SK-N-SH treated with all-trans-retinoic acid at 6 μM for 48 hours (cell line): ENCODE measurements at places on chromosomes 11 and 22.

- ATAC-seq = no peak
Measured at GRCh38 chr11:133907841-133908241, 48.9 kb downstream of the IGSF9B start.

DNA sequence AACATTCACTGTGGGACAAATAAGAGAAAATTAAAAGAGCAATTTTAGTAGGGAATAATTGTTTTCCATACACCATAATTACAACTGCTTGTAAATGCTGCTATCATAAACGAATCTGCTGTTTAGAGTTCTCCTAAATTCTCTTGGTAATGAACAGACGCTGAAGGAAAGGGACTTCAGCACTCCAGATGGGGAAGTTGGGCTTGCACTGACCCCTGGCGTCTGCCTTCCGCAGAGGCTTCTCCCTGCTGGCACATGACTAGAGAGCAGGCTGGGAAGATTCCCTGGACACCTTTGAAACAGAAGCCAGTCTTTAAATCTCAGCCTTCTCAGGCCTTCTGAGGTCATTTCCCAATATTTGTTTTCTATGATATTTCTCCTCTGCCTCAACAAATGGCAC, 84.1 kb downstream of the NXPE2 start:
- peak; percentile 58; the same call in 2 of the 3 replicates for ATAC-seq

GRCh38 chr11:30753994-30754393, 167.8 kb upstream of the MPPED2 start:
- ATAC-seq = no peak

GRCh38 chr11:133922078-133922870, 34.5 kb downstream of the IGSF9B start:
- ATAC-seq = no peak

DNA sequence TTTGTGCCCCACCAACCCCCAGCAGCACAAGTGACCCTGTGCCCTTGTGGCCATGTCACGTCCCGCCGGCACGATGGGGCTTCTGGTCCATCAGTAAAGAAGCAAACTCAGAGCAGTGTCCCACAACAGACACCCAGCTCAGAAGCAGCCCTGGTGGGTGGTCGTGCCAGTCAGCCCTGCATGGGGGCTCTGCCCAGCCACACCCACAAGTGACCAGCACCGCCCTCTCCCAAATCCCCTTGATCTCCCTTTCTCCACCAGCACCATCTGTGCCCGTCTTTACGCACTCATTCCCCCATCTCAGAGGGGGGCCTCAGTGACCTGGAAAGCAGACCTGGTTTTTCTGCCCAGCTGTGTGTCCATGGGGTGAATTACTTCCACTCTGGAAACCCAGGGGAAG, 149.1 kb downstream of the DSCAML1 start:
- ATAC-seq = no peak

- no peak for ATAC-seq
Measured at GRCh38 chr11:129374081-129374992, 1.3 kb upstream of the BARX2 start.

DNA sequence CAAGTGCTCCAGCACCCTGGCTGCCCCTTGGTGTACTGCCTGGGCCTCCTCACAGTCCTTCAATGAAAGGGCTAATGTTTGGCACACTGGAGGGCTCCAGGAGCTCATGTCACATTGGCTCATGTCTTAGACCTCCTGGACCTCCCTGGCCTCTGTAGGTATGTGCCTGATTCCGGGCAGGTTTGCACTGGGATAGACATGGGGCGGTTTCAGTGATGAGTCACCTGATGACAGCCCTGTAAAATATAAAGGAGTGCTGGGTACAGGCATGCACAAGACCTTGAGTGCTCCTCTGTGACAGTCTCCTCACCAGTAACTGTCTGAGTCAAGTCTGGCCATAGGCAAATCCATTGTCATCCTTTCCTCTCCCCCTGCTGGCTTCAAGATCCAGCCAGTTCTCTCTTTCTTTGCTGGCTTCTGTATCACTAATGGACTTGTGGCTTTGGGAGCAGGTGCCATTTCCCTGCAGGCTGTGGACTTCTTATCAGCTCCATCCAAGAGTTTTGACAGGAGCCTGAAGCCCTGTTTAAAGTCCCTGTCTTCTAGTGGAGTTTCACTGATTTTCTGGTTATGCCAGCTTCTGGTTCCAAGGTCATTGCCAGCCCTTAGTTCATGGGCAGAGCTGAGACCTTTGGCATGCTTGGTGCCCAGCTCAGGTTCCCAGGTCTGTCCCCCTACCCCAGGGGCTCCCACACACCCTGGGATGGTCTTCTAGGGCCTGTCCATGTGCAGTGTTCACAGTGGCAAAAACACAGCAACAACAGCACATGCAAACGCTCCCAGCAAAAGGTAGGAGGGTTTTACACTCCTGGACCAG, 22.7 kb upstream of the P2RY2 start:
- peak; percentile 40; the same call in 2 of the 3 replicates for ATAC-seq

DNA sequence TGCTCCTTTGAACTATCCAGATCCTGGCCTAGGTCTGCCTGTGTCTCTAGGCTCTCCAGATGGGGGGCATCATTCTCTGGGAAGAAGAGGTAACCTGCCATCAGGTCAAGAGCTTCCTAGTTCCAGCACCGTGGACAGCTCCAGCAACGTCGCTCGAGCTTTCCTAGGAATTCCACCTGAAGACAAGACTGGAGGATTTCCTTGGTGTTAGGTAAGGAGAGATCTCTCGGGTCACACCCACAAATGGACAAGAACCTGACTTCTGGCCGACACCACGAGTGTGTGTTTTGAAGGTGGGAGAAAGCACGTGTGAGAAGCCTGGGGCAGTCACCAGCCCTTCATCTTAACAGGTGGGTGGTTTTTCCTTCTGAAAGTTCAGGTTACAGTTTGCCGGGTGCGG, 1.2 kb downstream of the PRG3 start:
- ATAC-seq = no peak

- no peak for ATAC-seq
Measured at GRCh38 chr11:34558673-34559072, 45.1 kb upstream of the ELF5 start.

- ATAC-seq = peak; percentile 53
Measured at GRCh38 chr22:27241430-27242321, 559.9 kb downstream of the MN1 start.

DNA sequence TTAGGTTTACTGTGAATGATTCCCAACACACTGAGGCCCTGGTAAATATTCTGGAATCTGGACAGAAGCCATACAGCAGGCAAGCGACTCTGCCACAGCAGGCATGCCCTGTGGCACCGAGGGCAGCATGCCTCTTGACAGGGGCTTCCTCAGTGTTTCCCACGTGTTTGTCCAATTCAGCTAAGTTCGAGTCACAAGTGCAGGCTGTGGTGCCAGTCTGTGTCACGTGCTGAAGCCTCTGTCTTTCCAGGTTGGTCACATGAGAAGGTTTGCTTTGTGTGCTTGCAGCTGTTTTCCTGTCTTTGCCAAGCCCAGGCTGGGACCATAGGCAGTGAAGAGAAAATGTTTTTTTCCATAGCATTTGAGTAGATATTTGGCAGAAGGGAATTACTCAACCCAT, 2.4 kb upstream of the PPFIBP2 start:
- no peak for ATAC-seq
